Amniotic epithelial cell (primary cell): ENCODE measurements at places on chromosomes 13 and 19.

DNA sequence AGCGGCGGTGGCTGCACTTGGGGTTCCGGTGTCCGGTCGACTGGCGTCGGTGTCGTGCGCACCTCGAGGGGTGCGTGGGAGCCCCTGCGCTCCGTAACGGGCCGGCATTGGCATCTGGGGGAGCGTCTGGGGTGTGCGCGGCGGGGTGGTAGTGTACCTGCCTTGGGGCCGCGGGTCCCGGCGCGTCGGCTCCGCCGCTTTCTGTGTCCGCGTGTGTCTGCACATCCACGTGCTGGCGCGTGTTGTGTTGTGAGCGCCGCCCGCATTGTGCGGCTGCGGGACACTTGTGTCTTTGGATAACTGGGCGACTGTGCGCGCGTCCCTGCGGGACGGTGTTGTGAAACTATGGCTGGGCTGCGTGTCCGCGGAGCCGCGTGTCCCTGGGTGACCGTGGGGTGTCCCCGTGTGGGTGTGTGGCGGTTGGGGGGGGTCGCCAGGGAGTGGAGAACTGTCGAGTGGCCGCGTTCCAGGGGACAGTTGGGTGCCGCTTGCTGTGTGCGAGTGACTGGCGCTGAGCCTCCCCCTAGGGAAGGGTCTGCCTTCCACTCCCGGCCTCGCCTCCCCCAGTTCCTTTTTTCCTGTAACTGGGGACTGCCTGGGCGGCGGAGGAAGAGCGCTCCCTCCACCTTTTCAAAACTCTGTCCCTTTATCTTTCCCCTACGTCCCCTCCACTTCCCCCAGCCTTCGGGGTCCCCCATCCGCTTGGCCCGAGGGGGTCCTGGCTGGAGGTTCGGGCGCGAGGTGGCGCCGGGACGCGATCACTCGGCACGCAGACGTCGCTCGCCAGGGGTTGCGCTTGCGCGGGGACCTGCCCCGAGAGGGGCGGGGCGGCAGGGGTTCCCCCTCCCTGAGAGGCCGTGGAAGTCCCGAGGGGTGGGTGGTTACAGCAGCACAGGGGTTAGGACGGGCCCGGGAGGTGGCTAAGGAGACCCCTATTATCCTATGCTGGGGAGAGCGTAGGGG is 5.7 kb upstream of the NFIC start:
- DNase-seq: no peak

DNA sequence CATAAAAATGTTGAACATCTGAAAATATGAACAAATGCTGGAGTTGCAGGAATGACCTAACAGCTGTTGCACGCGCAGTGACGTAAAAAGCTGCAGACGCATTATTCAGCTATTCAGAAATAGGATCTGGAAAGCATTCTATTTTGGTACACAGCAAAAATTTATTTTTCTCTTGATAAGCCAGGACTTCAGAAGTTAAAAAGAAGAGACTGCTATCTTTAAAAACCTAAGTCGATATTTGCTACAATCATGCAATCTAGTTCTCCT is 36.9 kb upstream of the STARD13 start:
- DNase-seq: peak; percentile 74

DNA sequence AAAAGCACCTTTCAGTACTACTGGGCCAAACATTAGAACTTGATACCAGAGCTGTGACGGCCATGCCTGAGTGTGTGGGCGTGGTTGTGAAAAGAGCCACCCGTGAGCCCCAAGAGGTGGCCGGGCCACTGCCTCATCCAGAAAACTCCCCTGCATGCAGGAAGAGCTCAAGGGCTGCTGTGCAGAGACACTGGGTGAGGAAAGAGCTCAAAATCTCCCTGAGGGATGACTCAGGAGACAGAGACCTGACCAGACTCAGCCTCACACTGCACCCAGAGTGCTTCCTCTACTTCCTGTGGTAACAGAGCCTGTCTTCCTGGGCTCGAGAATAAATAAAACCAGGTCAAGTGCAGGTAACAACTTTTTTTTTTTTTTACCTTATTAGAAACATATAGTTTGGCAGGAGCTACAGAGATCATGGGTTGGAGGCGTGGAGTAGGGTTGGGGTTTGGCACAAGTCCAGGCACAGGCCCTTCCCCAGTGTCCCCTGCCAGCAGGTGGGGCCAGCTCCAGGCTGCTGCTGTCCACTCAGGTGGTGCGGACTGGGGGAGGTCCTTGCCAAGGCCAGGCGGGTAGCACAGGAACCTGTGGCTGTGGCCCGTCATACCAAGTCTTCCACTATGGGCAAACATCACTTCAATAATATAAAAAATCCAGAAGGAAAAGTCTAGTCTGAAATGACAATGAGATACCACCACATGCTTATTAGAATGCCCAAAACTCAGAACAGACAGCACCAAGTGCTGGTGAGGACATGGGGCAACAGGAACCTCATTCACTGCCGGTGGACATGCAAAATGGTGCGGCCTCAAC is 25.5 kb downstream of the ELL start:
- DNase-seq: peak; percentile 78

DNA sequence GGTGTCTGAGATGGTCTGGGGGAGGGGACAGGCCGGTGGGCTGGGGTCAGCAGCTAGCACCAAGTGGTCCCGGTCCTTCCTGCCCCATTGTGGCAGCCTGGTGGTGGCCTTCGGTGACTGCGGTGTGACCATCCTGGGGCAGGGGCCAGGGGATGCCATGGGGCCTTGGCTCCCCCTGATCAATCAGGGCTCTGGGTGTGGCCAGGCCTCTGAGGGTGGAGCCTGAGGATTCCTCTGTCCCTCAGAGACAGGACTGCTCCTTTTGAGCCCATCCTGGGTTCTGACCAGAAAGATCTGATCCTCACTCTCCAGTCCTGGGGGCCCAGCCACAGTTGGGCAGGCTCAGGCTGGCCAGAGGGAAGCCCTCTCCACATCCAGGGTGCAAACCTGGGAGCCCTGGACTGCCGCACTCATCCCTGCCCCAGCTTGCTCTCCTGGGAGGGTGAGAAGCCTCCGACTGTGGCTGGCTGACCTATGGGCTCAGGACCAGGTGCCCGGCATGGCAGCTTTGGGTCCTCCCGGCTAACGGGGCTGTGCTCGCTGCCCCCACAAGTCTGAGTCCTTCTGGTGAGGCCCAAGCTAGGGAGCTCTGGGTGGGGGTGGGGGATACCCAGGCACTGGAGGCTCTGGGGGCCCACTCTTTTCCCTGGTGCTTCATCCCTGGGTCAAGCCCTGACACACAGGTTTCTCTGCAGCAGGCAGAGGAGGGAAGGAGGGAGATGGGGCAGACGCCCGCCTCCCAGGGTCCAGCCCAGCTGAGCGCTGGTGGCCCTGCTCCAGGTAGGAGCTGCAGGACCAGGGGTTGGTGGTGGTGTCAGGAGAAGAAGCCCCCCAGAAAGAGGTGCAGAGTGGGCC is 59.5 kb downstream of the IER2 start:
- DNase-seq: no peak

DNA sequence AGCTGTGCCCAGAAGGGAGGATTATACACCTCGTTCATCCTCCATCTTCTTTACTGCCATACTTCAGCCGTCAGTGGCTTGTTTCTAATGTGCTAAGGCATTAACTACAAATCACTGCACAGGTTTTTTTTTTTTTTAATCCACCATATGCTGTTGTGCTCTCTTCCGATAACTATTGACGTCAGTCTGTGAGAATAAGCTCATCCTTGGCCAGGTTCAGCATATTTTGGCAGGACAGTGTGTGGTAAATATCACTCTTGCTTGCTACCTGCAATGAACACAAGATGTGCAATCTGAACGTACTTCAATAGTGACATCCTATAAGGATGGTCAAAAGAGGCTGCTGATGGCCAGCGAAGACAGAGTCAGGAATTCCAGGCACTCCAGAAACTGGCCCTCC is 2030.7 kb upstream of the PCDH20 start:
- DNase-seq: no peak

DNA sequence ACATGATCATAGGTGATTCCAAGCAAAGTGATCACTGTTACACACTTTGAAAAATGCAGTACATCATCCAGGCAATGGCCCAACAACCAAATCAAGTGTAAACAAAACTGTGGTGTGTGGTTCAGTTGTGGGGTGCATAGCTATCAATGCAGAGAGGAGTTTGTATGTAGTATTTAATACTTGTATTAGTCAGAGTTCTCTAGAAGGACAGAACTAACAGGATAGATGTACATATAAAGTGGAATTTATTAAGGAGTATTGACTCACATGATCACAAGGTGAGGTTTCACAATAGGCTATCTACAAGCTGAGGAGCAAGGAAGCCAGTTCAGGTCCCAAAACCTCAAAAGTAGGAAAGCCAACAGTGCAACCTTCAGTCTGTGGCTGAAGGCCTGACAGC is 249.3 kb upstream of the HTR2A start:
- peak; percentile 56 for DNase-seq

GRCh38 chr13:33119856-33120543 is 103.8 kb downstream of the KL start:
- DNase-seq: no peak

DNA sequence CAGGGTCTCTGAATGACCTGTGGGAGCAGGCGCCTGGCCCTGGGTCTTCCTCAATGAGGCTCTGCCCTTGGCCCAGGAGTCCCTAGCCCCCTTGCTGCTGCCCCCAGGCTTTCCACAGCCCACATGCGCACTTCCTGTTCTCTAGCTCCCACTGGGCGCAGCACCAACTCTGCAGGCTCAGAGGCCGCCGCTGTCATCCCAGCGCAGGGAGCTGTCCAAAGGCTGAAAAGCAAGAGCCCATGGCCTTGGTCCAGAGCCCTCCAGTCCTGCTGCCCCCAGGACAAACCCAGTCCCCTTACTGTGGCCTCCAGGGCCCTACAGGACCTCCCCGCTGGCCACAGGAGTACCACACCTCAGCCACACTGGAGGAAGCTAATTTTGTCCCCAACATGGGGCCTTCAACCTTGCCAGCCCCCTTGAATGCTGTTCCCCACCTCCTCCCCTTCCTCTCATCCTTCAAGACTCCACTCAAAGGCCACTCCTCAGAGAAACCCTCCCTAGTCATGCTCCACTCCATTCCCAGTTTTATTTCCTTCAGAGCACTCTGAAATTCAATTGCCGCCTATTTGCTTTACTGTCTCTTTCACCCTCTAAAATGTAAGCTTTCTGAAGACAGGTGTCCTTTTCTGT is 8.0 kb upstream of the POU2F2 start:
- peak; percentile 58 for DNase-seq

DNA sequence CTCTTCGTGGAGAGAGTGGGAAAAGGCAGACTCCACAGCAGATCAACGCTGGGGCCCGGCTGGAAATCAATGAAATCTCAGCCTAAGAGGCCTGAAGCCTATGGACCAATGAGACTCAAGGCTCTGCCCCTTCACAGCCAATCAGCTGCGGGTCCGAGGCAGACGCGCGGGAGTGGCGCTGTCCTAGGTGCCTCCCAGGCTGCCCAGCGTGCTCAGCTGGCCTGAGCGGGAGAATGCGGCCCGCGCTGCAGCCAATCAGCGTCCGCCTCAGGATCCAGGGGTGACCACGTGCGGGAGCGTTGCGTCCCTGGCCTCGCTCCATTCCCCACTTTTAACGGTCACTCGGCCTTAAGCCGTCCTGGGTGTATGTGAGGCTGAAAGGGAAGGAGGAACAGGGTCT is at the start of gene ZBTB32:
Gene ZBTB32 (plus strand): TSS at position 341 of the 400 bp plus-strand sequence. CDS start 10,069 bp downstream, outside the sequence.
- peak; percentile 65 for DNase-seq

DNA sequence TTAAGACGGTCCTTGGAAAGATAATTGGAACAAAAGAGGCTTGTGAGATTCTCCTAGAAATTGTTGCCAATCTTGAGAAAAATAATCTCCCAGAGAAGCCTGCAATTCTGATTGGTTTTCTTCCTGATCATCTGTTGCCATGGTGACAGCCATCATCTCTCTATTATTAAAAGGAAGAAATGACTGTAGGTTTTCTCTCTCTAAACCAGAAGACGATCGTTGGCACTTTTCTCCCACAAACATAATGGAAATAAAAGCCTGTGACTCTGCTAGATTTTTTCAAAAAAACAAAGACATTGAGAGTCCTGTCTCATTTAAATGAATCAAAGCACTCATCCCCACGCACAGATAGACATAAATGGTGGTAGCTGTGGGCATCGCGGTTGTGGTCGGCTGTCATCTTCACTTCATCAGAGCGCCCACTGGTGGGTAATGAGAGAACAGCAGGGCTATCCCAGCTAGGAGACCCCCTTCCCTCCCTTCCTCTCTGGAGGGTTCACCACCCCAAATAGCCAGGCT is 21.7 kb upstream of the CALM3 start:
- DNase-seq: no peak

DNA sequence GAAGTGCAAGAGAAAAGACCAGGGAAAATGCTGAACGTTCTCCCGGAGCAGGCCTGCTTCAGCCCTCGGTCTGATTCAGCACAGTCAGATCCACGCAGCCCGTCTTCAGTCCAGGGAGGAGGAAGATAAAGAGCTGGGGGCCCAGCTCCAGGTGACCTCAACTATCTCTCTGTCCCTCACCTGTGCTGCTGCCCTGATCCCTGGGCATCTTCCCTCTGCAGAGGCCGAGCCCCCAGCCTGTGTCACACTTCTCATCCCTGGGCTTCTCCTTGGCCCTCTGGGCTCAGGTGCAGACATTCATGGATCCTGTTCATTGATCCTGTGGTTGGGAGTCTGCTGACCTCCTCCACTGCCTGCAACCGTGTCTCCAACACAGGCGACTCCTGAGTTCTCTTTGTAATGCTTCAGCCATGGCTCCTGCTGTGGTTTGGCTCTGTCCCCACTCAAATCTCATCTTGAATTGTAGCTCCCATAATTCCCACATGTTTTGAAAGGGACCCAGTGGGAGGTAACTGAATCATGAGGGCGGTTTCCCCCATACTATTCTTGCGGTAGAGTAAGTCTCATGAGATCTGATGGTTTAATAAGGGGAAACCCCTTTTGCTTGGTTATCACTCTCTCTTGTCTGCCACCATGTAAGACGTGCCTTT is 27.9 kb downstream of the COL4A2 start:
- DNase-seq: peak; percentile 68
